ENCODE measurements at places on chromosomes 4 and X.

DNA sequence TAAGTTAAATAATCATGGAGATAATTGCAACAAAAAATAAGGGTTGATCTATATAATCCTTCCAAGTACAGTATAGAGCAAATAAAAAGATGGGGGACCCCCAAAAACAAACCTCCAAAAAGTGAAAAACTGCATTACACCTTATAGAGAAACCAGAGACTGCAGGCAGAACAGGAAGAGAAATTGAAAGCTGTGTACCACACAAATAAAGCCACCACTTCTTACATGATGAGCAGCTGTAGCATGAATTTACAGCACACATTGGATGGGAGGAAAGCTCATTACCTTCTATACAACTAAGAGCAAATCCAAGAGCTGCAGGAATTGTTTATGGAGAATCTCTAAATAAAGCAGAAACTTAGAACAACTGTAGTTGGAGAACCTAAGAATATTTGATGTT lies 152.4 kb upstream of the PDE5A start:
- DNase-seq, result no peak

DNA sequence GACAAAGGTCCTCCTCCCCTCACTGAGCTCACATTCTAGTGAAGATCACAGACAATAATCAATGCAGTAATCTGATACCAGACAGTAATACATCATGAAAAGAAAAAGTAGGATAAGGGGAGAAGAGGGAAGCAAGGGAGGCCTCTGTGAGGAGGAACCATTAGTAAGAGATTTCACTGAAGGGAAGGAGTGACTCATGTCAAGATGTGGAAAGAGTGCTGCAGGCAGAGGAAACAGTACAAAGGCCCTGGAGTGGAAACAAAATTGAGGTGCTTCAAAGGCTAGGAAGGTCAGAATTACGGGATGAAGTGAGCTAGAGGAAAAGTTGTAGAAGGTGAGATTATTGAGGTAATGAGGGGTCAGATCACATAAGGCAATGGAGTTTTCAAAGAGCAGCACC lies 38.1 kb downstream of the LAMTOR3 start:
- no peak for DNase-seq

GRCh38 chrX:127649011-127649410 lies 403.2 kb downstream of the ACTRT1 start:
- DNase-seq, result no peak

DNA sequence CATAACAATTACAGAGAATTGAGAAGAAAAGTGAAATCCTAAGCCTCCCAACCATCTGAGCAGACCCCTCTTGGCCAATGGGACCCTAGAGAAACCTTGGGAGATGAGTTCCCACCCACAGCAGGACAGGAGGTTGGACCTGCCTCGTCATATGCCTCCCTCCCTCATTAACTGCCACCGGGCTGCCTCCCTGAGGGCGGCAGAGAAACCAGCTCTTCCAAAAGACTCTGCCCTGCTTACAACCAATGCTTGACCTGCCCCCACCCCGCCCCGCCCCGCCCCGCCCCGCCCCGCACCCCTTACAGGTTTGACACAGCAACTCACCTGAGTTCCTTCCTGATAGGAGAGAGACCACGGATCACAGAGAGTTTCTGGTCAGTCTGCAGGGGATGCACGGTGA lies 86.1 kb downstream of the ADRA2C start:
- no peak for DNase-seq

DNA sequence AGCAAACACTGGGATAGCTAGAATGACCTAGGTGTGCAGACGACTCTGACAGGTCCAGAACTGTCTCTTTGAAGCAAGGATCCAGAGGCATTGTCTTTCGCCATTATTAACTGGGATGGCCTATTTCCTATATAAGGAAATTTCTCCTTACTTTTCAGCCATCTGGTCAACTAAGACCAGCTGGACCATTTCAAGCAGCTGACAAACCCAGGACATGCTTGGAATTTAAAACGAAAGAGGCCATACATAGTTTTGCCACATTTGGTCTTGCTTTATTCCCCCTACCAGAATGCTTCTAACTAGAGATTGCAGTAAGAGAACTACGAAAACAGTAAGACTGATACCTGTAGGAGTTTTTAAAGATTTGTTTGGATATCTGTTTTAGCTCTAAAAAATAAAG lies 87.0 kb downstream of the GLRA2 start:
- DNase-seq, result no peak
